Activated T-cell treated with anti-CD3 and anti-CD28 coated beads, Interleukin-2, amount 50 U/mL, for 72 hours (primary cell): ENCODE measurements at places on chromosomes 1 and 21. TPM values are rescaled to one million over a fixed set of nuclear protein-coding genes. Genes with fewer than 3 reads are reported as not detected.

The C8B gene
- total RNA-seq, result not detected

The TTC22 gene
- 13.3 TPM for total RNA-seq

The S100A1 gene
- total RNA-seq, result not detected

The TDRD5 gene
- not detected for total RNA-seq

- DNase-seq, result no peak
Measured at GRCh38 chr1:1308756-1309250, 406 bp downstream of the PUSL1 start.

The CFH gene
- 0.19 TPM for total RNA-seq

The VHLL gene
- total RNA-seq, result 0.91 TPM

The KDM5B gene
- 53.6 TPM for total RNA-seq

- DNase-seq, result no peak
Measured at GRCh38 chr1:225878282-225878681, 3.9 kb downstream of the TMEM63A start.

The PTPN14 gene
- total RNA-seq, result 13.5 TPM

GRCh38 chr1:47229031-47229885 is 2.8 kb downstream of the TAL1 start:
- no peak for DNase-seq

The OR10T2 gene
- total RNA-seq, result not detected

- DNase-seq, result no peak
Measured at GRCh38 chr1:2304921-2305681, 77.0 kb downstream of the SKI start.

The PRDM16 gene
- total RNA-seq, result 0.77 TPM

GRCh38 chr1:239186487-239186886 is 199.9 kb upstream of the CHRM3 start:
- no peak for DNase-seq

The ALX3 gene
- total RNA-seq, result not detected

GRCh38 chr1:23732363-23733224 is 10.7 kb upstream of the ELOA start:
- no peak for DNase-seq

GRCh38 chr21:25390701-25391100 is 216.6 kb downstream of the MRPL39 start:
- no peak for DNase-seq

GRCh38 chr21:26099610-26100219 is 70.9 kb downstream of the APP start:
- DNase-seq, result no peak

DNA sequence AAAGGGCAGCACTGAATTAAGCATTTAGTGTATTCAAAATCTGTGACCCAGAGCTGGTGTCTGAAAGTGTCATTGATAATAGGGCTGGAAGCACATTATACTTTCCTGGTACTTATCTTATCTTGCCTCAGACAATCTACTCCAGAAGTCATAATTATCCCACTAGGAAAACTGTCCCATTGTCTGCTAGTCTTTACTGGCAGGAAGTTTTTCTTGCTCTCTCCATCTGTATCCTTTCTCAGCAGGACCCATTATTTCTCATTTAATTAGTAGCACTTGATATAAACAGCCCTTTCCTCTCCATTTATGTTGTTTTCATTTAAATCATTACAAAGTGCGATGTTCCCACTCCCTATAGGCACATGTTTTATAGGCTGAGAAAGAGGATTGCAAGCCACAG is 36.5 kb upstream of the BARHL2 start:
- DNase-seq, result no peak

DNA sequence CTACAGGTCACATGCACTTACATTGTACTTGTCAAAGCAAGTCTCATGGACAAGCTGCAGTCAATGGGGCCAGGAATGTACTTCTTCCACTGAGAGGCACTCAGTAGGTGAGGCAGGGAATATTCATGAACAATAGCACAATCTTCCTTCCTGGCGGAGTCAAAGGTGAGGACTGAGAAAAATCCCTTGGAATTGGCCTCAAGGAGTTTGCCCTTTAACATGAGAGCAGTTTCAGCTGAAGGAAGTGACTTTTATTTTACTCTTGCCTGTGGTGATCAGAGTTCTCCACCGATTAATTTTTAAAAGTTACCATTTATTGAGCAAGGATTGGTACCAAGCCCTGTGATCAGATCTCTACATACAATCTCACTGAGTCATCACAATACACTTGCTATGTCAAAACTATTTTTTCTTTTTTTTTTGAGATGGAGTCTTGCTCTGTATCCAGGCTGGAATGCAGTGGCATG is 11.2 kb upstream of the AK2 start:
- no peak for DNase-seq

GRCh38 chr1:29673669-29674626 is 437.6 kb downstream of the PTPRU start:
- DNase-seq, result no peak

GRCh38 chr1:50959303-50959912 is 659 bp downstream of the FAF1 start:
- no peak for DNase-seq

The MTMR11 gene
- 9.2 TPM for total RNA-seq

The KCNQ4 gene
- 0.60 TPM for total RNA-seq

GRCh38 chr1:222769181-222769580 is 32.2 kb downstream of the FAM177B start:
- no peak for DNase-seq

DNA sequence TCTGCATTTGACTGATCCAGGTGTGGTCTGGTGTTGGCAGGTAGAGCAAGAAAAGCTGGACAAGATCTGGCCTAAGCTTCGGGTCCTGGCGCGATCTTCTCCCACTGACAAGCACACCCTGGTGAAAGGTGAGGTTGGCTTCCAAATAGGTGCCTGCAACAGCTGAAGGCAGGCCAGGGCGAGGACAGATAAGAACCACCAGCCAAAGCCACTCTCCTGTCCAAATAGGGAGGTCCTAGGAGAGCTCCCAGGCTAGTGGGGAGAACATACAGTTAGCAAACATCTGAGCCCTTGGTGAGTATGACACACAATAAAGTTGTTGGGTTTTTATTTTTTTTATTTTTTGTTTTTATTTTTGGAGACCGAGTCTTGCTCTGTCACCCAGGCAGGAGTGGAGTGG is 51.9 kb upstream of the LAX1 start:
- DNase-seq, result no peak

DNA sequence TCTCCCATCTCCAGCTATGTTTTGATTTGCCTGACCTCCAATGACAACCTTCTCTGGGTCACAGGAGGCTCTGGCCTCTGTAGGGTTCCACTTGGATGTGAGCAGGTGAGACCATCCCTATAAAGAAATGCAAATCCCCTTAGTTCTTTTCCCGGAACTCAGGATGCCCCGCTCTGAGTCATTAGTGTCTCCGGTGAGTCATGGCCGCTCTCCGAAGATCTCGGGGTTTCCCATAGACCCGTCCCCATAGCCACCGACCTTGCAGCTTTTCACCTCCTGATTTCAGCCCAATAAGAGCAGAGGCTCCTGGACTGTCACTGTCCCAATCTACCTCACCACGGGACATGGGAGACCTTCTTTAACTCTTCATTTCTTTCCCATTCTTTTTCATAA is 98.2 kb downstream of the PGBD5 start:
- peak; percentile 39 for DNase-seq

DNA sequence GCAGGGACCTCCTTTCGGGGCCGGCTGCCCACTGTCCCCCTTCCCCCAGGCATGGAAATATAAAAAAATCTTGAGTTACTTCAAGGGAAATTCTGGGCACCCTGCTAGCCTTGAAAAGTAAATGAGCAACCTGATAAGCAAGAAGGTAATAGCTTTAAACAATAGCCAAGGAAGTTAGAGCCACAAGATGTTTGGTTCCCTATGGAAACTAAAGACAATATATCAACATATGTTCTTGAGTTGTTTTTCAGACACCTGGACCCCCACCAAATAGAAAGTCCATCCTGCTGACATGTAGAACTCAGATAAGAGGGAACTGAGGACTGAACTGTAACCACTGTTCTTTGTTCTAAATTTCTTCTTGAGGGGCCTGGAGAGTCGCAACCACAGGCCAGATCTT is 19.3 kb upstream of the SLC35A3 start:
- DNase-seq, result no peak

The TSSK3 gene
- total RNA-seq, result 1.2 TPM

The CDK18 gene
- 2.3 TPM for total RNA-seq

The MIXL1 gene
- not detected for total RNA-seq

DNA sequence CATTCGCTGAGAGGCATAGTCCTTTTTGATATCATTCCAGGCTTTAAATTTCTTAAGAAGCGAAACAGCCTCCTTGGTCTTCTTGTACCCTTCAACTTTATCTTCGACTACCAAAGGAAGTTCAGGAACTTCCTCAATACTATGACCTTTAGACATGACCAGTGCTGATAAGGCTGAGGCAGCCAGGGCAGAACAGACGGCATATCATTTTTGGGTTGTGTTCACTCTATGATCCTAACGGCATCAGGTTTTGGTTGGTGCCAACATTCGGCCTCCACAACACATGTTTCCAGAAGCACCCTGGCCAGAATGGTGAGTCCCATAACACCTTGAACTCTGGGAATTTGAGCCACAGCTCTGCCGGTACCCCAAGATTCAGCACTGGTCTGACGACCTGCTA is 31.4 kb upstream of the MYOC start:
- DNase-seq, result no peak

- no peak for DNase-seq
Measured at GRCh38 chr1:58885998-58886397, 102.2 kb upstream of the JUN start.

- no peak for DNase-seq
Measured at GRCh38 chr1:222953585-222953984, 138.7 kb downstream of the DISP1 start.

- no peak for DNase-seq
Measured at GRCh38 chr21:44425895-44426662, 29.2 kb upstream of the LRRC3 start.

The OR2T29 gene
- not detected for total RNA-seq

The SPRR5 gene
- not detected for total RNA-seq

GRCh38 chr1:169859001-169859400 is 34.7 kb downstream of the SCYL3 start:
- no peak for DNase-seq

DNA sequence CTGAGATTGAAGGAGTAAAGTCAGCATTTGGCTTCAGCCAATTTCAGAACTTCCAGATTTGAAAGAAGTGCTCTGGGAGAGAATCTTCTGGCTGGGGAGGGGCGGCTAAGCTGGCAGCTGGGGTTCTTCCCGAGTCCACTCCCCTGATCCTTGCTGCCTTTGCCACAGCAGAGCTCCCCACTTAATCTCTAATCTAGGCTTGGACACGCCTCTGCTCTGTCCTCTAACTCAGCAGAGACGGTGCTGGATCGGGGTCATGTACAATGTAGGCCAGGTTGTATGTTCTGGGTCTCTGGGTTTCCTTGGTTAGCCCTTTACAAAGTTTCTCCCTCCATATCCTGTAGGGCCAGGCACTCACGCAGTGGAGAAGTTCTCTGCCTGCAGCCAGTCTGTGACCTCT is 10.1 kb upstream of the GSTM3 start:
- no peak for DNase-seq

DNA sequence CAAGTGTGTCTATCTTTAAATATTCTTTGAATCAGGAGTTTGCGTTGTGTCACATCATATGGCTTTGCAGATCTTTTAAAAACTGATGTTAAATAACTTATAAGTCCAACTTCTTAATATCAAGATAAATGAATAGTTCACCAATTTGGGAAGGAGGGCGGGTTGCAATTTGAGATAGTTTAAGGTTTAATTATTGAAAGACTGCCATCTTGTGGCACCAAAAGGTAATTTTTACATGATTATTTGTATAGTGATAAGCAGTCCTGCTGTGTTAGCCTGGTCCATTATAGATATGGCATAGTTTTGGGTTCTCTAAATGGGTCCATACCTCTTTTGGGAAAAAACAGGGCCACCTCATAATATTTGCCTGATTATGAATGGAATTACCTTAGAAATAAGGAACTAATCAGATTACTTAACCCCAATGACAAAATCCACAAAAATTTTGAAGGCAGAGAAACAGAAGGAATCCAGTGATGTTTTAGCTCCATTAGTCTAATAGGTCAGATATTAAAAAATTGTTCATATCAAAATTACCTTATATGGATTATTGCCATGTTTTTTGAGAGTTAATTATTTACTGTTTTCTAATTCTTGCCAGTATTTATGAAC is 64.3 kb downstream of the PRKAA2 start:
- no peak for DNase-seq

The TCHH gene
- not detected for total RNA-seq

DNA sequence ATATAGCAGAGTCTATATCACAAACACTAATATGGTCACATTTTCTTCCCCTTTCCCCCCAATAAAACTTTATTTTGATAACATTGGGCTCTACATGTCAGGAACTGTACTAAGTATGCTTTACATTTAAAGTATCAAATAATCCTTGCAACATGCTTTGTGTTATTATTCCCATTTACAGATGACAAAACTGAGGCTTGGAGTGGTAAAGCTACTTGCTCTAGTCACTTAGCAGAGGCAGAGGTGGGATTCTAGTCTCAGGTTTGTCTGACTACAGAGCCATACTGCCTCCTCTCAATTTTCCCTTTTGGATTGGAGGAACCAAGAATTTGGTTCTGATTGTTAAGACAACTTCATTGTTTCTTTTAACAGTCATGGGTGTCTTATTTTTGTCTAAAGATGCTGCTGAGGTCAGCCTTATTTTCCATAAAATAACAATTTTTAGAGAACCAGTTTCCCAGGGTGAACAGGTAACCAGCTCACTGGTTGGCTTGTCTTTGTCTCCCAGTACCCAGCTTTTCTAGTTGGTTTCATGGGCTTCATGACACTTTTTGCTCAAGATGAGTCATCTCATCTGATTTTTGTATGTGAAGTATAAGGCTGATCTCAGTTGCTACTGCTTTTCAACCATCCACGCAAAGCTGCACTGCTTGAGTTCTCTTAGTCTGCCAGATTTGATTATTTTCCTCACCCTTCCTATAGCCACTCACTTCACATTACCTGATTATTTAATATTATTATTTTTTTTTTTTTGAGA is 81.0 kb upstream of the ARID1A start:
- no peak for DNase-seq

- DNase-seq, result no peak
Measured at GRCh38 chr1:51329443-51330325, 678 bp downstream of the TTC39A start.

The BNIPL gene
- total RNA-seq, result 5.3 TPM

DNA sequence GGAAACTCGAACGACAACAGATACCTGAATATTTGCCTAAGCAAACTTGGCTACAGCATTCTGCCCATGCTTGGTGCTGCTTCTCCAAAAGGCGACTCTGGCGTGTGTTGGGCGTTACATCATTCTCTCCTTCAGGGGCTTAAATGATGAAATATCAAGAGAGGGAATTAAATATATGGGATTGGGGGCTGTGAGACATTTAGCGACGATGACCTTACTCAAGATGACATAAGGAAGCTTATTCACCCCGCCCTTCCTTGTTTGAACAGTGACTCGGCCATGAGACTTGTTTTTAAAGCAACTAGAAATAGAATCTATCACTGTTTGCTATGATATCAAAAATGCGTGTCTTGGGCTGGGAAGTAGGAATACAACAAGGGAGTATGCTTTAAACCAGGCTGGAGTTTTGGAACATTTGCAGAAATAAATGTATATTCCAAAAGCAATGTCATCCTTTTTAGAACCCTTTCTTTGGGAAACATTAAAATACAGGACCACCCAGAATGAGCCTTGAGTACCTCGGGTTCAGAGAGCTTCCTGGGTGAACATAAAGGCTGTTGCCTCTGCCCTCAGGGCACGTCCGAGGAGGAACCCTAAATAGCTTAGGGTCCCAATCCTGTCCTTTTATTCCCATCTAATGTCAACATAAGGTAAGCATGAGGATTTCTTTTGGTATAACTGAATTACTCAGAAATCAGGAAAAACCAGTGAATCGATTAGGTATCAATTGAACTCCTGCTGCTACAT is 123.3 kb upstream of the SLC45A1 start:
- no peak for DNase-seq
